ENCODE measurements at places on chromosomes 4 and X.

GRCh38 chr4:186900232-186900900 is 176.7 kb upstream of the FAT1 start:
- DNase-seq: no peak

- DNase-seq: no peak
These were observed 204.3 kb downstream of the TRAM1L1 start for GRCh38 chr4:116881077-116881476.

GRCh38 chrX:110119480-110119879 is 116.6 kb downstream of the TMEM164 start:
- DNase-seq: no peak

DNA sequence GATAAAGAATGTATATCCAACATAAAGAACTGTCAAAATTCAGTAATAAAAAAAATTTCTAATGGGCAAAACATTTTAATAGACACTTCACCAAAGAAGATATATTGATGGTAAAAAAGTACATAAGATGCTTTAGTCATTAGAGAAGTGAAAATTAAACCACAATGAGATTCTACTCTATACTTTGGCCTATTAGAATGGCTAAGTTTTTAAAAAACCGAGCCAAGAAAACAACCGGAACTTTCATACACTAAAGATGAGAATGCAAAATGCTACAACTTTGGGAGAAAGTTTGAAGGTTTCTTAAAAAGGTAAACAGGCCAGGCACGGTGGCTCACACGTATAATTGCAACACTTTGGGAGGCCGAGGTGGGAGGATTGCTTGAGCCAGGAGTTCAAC is 20.8 kb downstream of the CNOT6L start:
- DNase-seq: no peak

DNA sequence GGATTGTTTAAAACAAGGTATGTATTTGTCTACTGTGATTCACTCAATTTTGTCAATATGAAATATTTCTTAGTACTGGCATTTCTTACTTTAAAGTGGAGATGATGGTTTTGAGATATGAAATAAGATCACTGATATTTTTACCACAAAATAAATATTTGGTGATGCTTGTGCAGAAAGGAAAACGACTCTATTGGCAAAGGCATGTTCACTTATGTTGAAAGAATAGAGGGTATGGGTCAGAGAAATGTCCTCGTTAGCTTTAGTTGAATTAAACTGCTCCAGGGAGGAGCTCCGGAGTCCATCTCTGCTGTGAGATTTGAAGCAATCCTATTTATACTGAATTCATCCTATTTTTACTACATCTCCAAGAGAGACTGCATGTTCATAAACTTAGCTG is 84.2 kb downstream of the SH3BGRL start:
- DNase-seq: no peak

GRCh38 chr4:148095346-148095923 is 346.8 kb downstream of the NR3C2 start:
- DNase-seq: no peak

GRCh38 chr4:81465406-81466340 is 6.0 kb downstream of the RASGEF1B start:
- peak; percentile 41 for DNase-seq

GRCh38 chr4:47668810-47669408 is 169.0 kb downstream of the CORIN start:
- peak; percentile 12 for DNase-seq

- peak; percentile 65 for DNase-seq
These were observed 4.7 kb downstream of the RASGEF1B start for GRCh38 chr4:81466841-81467671.

DNA sequence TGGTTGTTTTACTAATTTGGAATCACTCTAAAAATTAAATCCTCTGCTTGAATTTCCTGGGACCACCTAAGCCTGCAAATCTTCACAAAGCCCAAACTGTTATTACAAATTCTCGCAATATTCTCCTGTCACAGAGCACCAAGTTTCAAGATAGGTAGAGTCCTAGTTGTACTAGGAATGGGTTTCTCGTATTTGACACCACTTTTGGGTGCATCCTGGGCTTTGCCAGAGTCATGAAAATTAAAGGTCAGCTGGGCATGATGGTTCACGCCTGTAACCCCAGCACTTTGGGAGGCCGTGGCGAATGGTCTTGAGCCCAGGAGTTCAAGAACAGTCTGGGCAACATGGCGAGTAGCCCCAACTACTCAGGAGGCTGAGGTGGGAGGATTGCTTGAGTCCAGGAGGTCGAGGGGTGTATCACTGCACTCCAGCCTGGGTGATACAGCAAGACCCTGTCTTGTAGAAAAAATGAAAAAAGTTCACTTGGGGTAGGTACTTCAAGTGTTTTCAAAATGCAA is 30.6 kb upstream of the MANBA start:
- no peak for DNase-seq

- DNase-seq: no peak
These were observed 6.6 kb downstream of the PPM1K start for GRCh38 chr4:88277711-88278225.

DNA sequence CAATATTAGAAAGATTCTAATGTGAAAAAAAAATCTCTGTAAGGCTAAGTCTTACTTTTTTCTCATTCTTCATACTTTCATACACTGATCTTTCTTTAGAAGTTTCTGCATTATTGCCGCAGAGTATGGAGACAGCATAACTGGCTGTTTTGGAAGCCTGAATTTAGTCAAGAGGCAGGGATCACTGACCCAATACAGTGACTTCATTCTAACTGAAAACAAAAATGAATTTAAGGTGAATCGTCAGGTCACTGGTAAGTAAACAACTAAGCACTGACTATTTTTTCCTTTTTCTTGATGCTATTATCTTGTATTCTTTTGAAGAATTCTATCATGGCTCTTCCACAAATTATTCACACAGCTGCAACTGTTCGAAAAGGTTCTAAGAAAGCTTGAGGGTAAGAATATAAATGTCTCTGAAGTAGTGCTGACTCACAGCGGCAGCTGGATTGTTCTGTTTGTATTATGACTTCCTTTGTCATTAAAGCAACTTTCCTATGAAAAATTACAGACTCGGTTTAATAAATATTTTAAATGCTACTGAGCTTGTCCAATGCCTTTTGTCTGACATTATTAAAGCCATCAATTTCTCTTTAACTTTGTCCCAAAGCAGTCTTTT is 609.3 kb downstream of the FSTL5 start:
- DNase-seq: no peak

- peak; percentile 80 for DNase-seq
These were observed 41.1 kb downstream of the ZFX start for GRCh38 chrX:24190500-24191156.

DNA sequence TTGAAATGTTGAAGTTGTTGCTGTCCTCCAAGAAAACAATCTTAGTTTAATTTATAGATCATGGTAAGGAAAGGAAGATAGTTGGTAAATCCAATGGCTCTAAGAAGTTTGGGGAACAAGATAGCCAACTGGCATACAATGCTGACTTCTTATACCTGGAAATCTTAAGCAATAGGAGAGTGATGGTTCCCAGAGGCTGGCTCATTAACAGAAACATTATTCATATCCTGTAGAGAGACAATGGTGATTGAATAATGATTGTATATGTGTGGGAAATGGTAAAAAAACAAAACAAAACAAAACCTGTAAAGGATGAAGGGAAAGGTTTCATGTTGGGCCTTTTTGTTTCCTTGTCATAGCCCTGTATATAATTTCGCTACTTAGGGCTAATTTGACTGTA is 174.9 kb upstream of the CTSO start:
- DNase-seq: no peak

- no peak for DNase-seq
These were observed 3.8 kb downstream of the CHST7 start for GRCh38 chrX:46577221-46578005.

DNA sequence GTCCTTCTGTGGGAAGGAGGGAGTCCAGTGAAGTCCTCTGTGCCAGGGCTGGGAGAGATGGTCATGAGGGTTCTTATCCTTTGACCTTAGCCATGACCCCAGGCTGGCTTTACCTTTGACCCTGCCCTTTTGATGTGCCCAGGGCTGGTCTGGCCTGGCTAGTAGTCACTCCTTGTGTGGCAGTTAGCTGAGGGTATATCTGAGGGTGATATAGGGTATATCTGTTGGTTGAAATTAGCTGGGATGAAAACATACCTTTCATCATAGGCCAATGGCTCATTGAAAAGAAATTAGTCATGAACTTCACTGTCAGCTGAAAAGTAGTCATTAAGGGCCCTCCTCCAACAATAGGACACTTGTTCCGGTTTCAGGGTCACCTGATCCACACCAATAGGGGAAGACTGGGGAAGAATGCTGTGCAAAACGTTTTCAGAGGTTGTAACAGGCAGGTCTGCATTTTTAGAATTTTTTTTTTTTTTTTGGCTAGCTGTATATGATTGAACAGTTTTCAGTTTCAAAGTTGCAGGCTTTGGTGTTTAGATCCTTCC is 74.6 kb upstream of the STOX2 start:
- peak; percentile 14 for DNase-seq

DNA sequence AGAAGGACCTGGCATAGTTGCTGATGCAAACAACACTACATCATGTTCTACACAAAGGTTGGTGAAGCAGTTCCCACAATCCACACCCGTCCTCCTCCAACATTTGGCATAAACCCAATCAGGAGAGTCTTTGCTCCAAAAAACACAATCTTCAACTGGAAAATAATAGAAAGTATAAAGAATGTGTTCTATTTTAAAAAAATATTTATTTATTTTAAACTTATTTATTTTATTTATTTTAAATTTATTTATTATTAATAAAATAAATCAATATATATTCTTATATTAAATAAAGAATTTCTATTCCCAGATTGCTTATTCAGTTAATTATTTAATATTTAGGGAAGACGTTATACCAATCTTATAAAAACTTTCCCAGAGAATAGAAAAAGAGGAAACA is 1753.7 kb upstream of the AGA start:
- DNase-seq: no peak

- DNase-seq: no peak
These were observed 432.7 kb downstream of the ZIC3 start for GRCh38 chrX:137998619-137999018.

GRCh38 chrX:39946822-39947221 is 150.9 kb downstream of the BCOR start:
- no peak for DNase-seq

DNA sequence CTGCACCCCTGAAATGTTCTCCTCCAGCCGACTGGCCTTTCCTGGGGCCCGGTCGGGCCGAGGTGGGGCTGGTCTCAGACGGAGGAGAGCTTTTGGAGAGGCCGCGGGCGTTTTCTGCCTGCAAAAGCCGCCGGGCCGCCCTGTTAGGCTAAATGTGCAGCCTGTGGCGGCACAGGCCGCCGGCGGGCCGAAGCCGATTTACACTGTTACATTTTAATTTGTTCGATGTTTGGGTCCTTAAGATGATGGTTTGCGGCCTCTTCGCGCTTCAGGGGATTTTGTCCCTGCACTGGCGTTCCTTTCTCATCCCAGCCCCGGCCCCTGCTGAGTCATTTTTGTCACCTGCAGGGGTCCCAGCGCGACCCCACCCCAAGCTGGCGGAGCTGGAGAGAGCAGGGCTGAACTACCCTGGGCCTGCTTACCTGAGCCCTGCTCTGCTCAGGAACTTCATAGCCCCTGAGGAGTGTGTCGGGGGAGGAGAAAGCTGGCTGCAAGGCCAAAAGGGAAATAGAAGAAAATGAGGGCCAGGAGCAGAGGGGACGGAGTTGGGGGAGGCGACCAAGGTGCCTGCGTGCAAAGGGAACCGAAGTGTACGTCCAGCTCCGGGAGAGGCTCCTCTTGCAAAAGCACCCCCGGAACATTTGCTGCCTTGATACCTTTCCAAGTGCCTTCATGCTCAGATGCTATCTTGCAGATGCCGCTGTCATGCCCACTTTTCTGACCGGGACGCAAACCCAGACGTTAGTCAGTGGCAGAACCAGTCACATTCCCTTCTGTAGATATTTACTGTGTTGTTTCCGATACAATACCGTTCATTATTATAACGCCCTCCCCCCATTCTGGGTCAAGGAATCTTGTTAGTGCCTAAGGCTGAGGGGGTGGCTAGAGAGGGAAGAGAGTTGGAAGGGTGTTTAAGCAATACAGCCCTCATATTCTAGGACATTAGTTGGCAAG is 977 bp upstream of the RBBP7 start:
- no peak for DNase-seq

GRCh38 chr4:60723796-60724195 is 476.3 kb upstream of the ADGRL3 start:
- no peak for DNase-seq

DNA sequence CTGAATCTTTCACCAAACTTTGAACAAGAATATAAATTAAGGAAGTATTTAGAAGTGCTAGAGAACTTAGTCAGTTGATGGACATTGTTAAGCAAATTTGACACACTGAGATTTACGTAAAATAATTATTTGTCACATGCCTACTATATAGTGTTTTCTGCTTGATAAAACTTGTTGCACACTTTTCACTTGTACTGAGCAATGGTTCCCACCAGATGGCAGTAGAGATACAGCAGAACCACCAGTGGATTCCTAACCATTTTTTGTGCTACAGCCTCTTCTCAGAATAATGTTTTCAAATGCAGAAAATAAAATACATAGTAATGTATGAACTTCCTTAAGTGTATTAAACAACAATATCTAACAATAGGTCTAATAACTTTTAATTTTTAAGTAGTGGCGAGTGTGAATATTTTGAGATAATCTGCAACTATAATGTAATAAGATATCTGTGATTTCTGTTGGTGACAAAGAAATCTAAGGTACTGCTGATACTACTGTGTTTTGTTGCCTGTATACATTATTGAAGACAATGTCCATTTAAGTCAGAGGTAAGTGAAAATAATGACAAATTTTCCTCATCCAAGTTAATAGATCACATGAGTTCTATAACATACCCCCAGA is 81.2 kb downstream of the APOOL start:
- DNase-seq: peak; percentile 4

GRCh38 chr4:114087596-114088230 is 108.3 kb upstream of the ARSJ start:
- no peak for DNase-seq

- peak; percentile 24 for DNase-seq
These were observed 1699.8 kb upstream of the IGFBP7 start for GRCh38 chr4:58809948-58810347.

- no peak for DNase-seq
These were observed 70.5 kb downstream of the SEL1L3 start for GRCh38 chr4:25792200-25792791.

GRCh38 chr4:68383115-68383514 is 33.2 kb upstream of the YTHDC1 start:
- DNase-seq: peak; percentile 84

DNA sequence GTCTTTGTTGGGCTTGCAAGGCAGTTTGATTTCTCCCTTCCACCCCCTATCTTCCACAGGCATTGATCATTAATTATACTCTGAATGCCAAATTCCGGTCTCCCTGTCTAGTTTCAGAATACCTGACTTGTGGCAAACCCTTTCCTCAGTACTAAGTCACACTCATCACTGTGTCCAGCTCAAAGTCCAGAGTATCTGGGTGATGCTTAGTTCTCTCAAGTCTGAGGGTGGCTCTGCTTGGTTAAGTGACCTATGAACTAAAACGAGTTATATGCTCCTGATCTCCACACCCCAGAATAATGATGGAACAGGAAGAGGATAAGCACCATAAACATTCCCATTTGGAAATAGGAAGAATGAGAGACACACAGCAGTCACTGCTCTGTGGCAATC is 6.5 kb downstream of the SMIM9 start:
- DNase-seq: no peak

Measured in large intestine (tissue), 12 donors.